ENCODE measurements at places on chromosomes 1 and 21.

- DNase-seq: no peak
Measured at GRCh38 chr1:99784809-99785255, 18.4 kb upstream of the FRRS1 start.

DNA sequence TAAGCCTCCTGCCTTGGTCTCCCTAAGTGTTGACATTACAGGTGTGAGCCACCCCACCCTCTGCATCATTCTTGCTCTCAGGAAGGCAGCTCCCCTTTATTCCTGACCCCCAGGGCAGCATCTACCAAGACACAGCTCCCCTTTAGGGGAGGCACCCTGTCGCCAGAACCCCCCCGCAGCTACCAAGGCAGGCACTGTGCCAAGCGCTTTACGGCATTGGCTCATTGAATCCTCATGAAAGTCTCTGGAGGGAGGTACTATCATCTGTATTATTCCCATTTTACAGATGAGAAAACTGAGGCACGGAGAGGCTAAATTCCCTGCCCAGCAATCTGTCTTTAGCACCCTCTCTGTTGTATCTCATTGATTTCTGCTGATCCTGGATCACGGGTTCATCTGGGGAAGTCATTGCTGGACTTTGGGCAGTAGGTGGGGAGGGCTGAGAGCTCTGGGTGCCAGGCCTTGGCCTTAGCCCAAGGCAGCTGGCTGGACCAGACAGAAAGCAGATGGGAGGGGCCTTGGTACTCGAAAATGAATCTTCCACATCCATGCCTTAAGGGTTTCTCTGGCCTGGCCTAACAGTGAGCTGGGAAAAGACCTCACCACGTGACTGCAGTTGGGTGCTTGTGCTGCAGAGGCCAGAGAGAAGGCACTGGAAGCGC, 5.9 kb downstream of the PLOD1 start:
- no peak for DNase-seq

- DNase-seq: no peak
Measured at GRCh38 chr1:74681449-74681848, 7.9 kb upstream of the ERICH3 start.

DNA sequence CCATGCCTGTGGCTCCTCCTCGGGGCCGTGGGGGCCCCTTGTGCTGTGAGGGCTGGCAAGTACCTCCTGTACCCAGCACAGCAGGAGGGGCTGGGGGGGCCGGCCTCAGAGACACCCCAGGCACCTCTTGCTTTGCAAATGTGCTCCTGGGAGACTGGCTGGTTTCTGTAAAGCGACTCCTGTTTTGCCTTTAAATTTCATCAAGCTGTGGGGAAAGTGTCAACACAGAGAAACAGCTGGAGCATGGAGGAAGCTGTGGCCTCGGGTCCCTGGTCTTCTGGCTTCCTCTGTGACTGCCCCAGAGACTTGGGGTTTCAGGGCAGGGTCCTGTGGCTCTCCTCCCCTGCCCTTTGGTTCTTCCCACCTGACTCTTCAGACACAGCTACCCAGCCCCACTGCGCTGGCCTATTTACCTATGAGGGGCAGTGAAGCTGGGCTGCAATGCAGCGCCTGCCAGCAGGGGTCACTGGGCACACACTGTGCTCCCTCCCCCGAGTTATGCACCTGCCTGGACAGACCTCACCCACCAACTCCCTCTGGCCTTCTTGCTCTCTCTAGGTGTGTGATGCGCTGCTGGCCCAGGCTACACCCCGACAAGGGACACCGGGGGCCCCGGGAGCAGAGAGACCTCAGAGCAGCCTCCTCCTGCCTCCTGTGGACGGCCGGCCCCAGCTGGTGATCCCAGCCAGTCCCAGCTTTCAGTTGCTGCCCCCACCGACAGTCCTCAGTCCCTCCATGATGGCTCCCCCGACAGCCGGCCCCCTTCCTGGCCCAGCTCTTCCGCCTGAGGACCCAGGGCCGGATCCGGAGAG, 17.6 kb upstream of the PEX10 start:
- DNase-seq: peak; percentile 71

- no peak for DNase-seq
Measured at GRCh38 chr1:172909606-172910326, 141.0 kb downstream of the TNFSF18 start.

GRCh38 chr1:21899267-21899810, 37.8 kb downstream of the HSPG2 start:
- no peak for DNase-seq

DNA sequence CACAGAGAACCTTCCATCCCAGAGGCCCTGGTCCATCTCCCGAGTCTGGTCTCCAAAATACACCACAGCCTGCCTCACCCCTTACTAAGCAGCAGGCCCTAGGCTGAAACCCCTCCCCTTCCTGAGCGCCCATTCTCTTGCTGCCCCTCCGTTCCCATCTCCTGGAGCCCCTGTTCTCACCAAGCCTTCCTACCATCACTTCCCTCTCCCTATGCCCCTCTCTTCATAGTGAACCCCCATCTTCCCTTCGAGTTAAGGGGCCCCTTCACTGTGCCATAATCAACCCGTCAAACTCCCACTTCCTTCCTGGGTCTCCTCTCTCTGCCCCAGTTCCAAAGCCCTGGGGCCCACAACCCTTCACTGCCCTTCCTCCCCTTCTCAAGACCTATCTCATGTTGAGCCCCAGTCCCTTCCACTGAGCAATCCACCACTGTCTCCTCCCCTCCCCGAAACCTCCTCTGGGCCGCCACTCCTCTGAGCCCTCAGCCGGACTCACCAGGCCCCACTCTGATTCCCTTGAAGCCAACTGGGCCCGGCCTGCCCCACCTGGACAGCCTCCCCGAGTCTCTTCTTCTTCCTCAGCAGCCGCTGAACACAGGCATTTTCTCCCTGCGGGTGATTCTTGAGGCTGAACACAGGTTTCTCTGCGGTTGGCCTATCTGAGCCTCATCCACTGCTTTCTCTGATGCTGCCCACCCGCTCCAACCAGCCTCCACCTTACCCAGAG, 42.2 kb upstream of the WASF2 start:
- no peak for DNase-seq

DNA sequence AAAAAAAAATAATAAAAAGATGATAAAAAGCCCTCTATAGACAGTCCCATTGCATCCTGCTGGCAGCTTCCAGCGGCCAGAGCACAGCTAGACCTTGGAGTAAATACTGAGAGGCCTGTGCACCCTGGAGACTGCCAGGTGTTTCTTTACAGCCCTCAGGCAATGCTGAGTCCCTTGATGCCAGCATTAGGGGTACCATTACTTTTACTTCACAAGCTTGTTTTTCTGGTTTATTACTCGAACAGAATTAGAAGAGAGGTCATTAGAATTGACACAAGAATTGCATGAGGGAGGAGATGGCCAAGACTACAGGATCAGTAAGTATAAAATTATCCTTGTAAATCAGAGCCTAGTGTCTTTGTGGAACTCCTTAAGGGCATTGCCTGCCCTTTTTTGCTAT, 43.6 kb downstream of the AKNAD1 start:
- no peak for DNase-seq

DNA sequence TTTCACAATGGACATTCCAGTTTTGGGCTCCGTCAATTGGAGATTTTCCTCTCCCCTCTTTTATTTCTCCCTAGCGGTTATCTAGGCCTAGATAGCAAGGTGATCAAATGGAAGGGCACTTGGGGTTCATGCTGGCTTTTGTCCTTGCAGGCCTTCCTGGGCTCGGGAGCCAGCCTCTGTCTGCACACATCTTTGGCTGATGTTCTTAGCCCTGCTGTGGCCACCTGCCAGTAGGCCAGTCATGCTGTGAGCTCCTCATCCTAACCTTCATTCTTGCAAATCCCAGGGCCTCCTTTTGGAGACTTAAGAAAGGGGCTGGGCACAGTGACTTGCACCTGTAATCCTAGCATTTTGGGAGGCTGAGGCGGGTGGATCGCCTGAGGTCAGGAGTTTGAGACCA, 13.5 kb downstream of the TIE1 start:
- DNase-seq: no peak

DNA sequence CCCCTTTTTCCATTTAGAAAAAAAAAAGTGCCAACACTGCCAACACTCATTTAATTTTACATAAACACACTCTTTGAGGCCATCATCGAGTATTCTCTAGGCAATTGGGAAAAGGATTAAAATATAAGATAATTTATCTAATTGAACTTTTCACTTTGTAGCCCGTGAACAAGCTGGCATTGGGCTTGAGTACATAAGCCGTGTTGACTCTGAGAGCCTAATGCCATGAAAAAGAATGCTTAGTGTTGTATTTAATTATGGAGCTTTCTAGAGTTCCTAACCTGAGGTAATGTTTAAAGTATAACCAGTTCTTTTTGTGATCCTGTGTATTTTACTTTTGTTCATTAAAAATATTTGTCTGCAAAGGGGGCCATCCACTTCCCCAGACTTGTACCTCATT, 193.8 kb downstream of the LYPLAL1 start:
- DNase-seq: no peak

DNA sequence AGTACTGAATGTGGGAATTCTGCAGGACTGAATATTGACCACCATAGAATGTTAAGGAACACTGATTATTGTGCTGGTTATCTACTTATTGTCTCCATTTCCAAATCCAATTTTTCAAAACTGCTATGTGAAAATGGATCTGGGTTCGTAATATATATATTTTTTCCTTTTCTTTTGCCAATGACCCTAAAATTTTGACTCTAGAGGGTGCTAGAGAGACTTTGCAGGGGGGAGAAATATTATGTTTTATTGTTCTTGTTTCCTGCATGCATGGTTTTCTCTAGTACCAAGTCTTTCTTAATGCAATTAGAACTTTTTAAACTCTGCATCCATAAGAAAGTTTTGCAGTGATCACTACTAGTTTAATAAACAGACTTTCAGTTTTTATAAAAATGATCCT, 1256.9 kb downstream of the BRINP3 start:
- DNase-seq: no peak

DNA sequence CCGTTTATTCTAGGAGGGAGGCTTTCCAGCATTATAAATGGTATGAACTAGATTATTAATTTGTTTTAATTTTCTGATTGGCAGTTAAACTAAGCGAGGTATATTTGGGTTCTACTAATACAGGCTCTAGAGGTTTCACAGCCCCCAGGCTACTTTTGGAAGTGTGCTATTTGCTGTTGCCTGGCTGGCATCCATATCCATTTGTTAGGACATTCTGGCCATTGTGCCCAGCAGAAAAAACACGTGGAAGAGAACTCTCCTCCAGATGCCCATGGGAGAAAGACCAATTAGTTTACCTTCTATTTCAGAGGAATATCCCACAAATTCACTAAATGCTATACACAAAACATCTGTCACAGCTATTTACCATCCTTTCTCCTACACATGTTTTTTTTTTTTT, 29.3 kb downstream of the MACO1 start:
- DNase-seq: no peak

DNA sequence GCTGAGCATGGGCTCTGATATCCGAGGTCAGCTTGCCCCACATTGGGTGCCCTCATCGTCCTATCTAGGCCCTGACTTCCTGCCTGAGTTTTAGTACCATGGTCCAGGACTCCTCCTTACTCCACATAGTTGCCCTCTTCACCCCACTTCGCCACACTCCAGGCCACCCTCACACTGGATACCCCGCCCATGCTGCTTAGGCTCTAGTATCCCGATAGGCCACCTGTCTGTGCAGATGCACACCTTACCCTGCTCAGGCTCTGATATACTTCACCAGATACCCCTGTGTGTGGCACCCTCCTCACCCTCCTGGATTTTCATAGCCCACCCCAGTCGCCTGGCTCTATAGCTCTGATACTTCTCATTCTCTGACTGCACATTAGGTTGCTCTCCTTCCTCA, 145.5 kb upstream of the SERTAD4 start:
- no peak for DNase-seq

GRCh38 chr1:227092069-227092468, 152.0 kb downstream of the COQ8A start:
- no peak for DNase-seq

GRCh38 chr21:35147439-35147838, 98.3 kb upstream of the RUNX1 start:
- no peak for DNase-seq

GRCh38 chr1:2300004-2300771, 72.1 kb downstream of the SKI start:
- DNase-seq: no peak

DNA sequence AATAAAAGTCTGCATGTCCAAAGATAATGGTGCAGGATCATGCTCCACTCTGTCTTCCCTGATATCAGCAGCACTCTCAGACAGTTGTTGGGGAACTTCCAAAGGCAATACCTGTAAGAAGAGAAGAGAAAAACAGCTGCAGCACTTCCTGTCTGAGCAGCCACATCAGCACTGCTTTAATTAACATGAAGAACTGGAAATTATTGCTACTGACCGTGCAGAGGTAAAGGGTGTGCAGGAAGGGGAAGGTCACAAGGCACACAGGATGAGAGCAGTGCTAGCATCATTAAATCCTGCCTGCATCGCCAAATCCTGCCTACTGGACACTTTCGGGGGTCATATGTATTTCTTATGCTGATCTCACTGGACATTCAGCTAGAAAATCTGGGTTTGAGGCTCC, 379.0 kb downstream of the LMX1A start:
- no peak for DNase-seq

- DNase-seq: no peak
Measured at GRCh38 chr1:46615735-46616134, 876 bp downstream of the MOB3C start.

- DNase-seq: peak; percentile 93
Measured at GRCh38 chr1:25338188-25338981, at the start of gene TMEM50A. TSS of gene TMEM50A (plus strand) at chr1:25338334. CDS start at chr1:25340487, 2,153 bp downstream.

DNA sequence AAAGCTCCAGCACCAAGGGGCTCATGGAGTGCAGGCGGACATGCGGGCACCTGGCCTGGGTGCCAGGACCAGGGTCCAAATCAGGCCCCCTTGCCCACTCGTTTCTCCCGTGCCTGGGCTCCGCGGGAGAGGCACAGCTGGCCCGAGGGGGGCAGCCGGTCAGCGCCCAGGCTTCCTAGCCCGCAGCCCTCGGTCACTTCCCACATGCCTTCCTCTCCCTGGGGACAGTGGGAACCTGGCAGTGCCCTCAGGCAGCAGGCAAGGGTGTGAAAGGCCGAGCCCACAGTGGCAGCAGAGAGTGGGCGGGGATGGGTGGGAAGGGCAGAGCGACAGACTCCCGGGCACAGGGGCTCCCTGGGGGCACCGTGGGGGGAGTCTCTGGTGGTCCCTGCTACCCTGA, 69.8 kb downstream of the MEGF6 start:
- DNase-seq: no peak

- no peak for DNase-seq
Measured at GRCh38 chr1:161304927-161305866, 4.6 kb downstream of the MPZ start.

- peak; percentile 72 for DNase-seq
Measured at GRCh38 chr1:7703321-7704213, 67.5 kb upstream of the VAMP3 start.

- DNase-seq: peak; percentile 50
Measured at GRCh38 chr1:15799004-15799867, 8.2 kb downstream of the UQCRHL start.

DNA sequence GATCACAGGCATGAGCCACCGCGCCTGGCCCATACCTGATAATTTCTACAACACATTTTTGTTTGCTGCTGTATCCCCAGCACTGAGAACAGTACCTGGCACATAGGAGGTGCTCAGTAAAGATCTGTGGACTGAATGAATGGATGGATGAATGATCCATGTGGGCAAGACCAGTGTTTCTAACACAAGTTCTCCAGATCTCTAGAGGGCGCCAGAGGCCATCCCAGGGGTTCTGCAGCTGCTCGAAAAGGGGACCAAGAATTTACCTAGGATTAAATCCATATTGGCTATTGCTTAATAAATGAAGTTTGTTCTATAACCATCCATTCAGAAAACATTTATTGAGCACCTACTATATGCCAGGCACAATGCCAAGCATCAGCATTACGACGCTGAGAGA, 167.7 kb downstream of the ACTL8 start:
- DNase-seq: peak; percentile 60

- no peak for DNase-seq
Measured at GRCh38 chr1:247288341-247288740, 32.5 kb downstream of the VN1R5 start.

All from iPS-NIHi11 (cell line).